Dermis microvascular lymphatic vessel endothelial cell (primary cell): ENCODE measurements at places on chromosomes 1 and 21. TPM values are rescaled to one million over a fixed set of nuclear protein-coding genes. Genes with fewer than 3 reads are reported as not detected.

- no peak for DNase-seq
Observed at GRCh38 chr21:42796327-42797062, 82.8 kb downstream of the WDR4 start.

DNA sequence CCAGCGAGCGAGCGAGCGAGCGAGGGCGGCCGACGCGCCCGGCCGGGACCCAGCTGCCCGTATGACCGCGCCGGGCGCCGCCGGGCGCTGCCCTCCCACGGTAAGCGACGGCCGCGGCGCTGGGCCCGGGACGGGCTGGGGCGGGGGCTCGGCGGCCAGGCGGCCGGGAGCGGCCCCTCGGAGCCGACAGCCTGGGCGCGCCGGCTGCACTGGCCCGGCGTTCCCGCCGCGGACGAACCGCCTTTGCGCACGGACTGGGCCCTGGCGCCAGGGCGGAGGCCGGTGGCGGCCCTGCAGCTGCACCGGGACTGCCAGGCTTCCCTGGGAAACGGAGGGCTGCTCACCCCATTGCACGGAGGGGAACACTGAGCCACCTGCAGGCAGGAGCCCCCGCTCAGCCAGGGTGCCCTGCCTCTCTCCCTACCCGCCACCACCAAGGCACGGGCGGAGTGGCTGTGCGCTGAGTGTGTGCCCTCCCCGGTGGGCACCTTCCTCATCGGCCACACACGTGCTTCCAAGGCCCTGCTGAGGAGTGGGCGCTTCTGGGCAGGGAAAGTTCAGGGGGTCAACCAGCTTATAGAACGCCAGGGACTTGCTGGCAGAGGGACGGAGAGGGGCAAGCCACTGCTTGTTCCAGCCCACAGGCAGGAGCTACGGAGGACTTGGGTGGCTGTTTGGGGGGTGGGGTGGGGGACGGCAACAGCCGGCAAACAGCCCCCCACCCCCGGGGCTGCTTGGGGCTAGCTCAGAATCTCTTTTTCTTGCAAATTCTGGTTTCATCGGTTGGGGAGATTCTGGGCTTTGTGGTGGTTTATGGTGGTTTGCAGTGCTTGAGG is 532 bp downstream of the CSF1 start:
- no peak for DNase-seq

DNA sequence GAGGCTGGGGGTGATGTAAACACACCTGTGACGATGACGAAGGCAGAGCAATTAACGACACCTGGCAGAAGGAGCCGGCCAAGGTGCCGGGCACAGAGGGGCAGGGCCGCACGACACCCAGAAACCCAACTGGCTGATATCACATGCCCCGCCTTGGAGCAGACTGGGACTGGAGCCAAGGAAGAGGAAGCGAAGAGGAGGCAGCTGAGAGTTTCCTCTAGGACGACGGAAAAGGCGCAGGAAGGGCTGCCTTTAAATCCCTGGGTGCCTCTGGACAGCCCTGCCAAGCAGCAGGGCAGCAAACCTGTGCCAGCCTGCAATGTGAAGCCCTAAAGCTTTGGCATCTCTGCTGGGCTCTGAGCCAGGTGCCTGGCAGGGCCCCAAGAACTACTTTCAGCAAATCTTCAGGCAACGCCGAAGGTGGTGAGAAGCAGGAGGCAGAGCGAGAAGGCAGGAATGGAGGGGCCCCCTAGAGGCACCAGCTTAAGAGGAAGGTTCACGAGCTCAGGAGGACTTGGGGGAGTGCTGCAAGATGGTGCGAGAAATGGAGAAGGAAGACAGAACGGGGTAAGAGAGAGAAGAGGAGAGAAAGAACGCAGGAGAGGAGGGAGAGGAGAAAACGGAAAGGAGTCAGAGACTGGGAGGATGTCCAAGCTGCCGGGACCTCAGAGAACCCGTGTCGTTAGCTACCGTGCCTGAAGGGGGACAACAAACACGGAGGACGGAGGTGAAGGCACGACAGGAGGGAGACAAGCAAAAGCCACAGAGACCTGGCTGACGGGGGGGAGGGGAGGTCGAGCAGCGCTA is 25.3 kb upstream of the PEF1 start:
- no peak for DNase-seq

GRCh38 chr1:19087017-19087736 is 122.9 kb downstream of the UBR4 start:
- no peak for DNase-seq

DNA sequence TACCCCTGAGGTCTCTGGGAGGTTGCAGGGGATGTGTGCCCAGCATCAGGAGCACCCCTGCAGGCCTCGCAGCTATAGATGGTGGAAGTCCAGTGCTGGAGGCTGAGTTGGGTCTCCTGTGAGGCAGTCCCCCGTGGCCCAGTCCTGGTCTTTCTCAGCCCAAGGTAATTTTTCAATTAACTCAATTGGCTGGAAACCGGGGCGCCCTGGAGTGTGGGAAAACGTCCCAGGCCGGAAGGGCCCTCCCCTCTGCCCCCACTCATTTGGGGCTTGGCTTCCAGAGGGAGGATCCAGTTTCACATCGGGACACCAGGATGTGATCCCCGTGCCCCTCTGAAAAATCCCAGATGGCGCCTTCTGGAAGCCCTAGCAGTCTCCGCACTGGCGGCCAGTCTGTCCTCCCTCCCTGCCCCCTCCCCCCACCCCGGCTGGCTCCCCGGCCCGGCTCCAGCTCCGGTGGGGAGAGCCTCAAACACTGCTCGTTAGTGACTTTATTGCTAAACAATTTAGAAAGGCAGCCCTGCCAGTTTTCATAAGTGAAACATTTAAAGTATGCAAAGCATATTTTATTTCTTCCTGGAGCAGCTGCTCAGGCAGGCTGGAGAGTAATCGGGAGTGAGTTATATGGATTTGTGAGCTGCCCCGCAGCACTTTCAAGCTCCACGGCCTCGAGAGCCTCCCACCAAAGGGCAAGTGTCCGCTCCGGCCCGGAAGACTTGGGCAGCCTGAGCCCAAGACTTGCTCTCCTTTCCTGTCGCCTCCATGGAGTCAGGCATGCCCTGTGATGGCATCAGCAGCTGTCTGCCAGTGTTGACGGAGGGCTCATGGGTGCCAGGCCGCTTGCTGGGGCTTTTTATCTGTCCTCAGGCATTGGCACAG is 208.2 kb upstream of the TMEM51 start:
- DNase-seq: no peak

DNA sequence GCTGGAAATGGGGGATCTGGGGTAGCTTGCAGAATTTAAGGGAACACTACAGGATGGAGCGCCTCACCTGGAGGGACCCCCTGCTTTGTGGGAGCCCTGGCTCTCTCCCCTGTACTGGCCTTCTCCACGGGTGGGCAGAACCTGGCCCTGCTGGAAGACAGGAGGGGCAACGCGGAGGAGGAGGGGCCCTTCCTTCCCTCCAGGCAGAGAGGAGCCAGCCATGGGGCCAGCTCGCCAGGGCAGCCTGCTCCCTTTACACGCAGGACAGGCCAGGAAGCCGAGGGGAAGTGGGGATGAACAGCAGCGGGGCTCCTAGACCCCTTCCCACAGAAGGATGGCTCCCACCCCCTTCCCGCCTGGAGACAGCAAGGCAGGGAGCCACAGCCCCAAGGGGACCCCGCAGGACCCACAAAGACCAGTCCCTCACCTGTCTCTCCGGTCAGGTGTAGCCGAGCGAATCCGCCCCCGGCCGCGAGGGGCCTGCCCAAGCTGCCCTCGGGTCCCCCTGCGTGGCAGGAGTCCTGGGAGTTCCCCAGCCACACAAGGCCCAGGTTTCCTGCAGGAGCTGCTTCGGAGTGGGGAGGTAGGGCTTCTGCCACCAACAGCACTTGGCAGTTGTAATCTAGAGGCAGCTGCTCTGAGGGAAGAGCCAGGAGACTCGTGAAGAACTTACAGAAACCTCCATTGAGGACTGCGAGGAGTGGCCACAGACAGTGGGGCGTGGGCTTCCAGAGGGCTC is 1.6 kb upstream of the SLC19A1 start:
- no peak for DNase-seq

DNA sequence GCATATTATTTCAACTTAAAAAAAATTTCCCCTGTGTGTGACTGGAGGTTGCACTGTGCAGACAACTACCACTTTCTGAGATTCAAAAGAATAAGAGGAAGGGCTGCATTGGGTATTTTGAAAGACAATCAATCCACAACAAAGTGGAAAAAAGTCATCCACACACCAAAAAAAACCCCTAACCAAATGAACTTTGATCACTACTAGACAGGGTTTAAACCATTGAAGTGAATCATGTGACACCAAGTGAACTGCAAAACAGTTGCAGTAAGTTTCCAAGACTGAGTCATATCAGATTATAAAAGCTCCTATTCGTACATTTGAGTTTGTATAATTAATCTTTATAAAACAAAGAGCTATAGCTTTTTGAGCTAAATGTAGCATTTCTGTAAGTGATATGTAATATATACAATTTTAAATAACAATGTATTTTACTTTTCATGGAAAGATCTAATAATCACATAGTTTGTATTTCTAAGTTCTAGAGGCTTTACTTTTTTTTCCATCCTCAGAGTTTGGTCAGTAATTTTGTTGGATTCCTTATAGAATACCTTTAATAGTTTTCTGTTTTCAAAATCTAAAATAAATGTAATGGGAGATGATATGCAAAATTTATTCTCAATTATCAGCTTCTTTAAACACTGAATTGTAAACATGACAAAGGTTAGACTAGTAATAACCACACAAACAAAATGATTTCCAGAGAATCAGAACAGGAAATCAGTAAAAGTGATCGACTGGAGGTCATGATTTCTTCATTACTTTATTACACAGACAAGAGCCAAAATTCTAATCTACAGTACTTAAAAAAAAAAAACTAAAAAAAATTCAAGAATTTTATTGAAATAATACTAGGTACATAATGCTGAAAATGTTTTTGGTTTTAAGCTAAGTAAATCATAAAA is 50.5 kb upstream of the GFI1 start:
- peak; percentile 68 for DNase-seq

DNA sequence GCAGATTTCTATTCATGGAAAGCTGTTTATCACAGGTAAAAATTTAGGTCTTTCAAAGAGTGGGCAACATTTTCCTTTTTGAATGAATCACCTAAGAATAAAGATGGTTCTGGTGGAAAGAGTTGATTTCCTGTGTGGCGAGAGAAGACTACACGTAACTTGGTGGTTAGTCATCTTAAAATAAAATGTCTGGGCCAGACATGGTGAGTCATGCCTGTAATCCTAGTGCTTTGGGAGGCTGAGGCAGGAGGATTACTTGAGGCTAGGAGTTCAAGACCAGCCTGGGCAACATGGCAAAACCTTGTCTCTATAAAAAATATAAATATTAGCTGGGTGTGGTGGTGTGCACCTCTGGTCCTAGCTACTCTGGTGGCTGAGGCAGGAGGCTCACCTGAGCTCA is 65.7 kb downstream of the DISP1 start:
- DNase-seq: no peak

DNA sequence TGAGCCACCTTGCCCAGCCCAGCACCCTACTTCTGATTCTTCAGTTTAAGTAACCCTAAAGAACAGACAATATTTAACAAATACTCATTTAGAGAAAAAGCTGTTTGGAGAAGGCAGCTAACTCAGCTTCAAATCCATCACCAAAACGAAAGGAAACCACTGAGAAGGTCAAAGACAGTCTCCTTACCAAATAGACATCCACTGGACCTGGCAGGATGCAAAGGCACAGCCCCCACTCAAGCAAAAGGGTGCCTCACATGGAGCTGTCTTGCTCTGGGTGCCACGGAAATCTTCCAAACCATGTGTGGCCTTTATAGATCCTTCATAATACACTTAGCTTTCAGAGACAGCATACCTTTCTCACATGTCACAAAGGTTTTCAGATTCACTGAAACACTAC is 165.5 kb downstream of the RERE start:
- DNase-seq: no peak

GRCh38 chr1:162276493-162276892 is 100.2 kb downstream of the SPATA46 start:
- DNase-seq: peak; percentile 4

DNA sequence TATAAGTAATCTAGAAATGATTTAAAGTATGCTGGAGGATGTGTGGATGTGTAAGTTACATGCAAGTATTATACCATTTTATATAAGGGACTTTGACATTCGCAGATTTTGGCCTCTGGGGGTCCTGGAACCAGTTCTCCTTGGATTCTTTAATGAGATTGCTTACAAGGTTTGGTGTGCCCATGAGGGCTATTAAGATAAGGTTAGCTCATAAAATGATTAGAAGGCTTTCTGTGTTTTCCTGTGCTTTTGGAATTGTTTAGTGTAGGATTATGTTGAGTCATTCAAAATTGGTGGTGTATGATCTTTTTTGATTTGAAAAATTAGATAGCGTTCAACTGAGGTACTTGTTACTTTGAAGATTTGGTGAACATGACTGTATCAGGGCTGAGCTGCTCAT is 5.6 kb downstream of the USP25 start:
- peak; percentile 12 for DNase-seq

DNA sequence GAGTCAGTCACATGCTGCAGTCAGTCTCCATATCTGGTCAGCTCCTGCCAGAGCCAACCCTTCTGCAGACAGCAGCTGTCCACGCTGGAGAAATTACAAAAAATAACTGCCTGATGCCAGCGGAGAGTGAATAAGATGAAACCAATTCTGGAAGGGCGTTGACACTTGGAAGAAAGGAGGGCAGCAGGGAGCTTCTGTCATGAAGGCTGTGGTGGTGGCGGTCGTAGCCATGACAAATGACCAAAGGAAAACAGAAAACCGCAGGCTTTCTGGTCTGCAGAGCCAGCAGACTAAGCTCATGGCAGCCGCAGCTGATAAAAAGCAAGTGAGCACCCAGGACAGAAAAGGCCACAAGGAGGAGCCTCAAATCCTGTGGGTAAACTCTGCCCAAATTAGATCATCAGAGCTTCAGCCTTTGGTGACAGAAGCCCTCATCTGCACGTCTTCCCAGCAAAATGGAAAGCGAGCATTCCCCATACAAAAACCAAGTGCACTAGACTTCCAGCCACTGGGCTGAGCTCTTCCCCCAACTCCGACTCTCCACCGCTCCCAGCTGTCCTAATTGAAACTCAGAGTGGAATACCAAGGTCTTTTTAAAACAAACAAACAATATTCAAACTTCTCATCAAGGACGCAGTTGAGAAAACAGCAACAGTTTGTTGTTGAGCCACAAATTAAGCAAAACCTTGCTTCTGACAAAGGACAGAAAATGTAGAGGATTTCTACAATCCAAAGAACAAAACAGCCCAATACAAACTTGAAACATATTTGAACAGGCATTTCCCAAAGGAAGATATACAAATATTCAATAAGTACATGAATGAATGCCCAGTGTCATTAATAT is 28.7 kb downstream of the RSPH1 start:
- no peak for DNase-seq

- no peak for DNase-seq
Observed at GRCh38 chr1:9503001-9503675, 36.1 kb upstream of the SLC25A33 start.

GRCh38 chr21:43312011-43312410 is 114.9 kb downstream of the SIK1 start:
- no peak for DNase-seq

Gene GPR61
- total RNA-seq: 0.13 TPM in 1 of 2 replicates, not detected in the other

Gene HHIPL2
- not detected in 2 replicates for total RNA-seq

Gene LMX1A
- total RNA-seq: not detected in 2 replicates

Gene NTNG1
- 0.13 TPM in 2 replicates for total RNA-seq

Gene CYP4B1
- not detected in 2 replicates for total RNA-seq

Gene OR6N1
- not detected in 2 replicates for total RNA-seq
